ENCODE measurements at places on chromosomes 5 and 9. TPM values are rescaled to one million over a fixed set of nuclear protein-coding genes. Genes with fewer than 3 reads are reported as not detected.

GRCh38 chr9:82208741-82209450, 220.3 kb downstream of the SPATA31D1 start:
- no peak for DNase-seq
- no peak overlapping the region for H3K4me3 ChIP-seq
- no peaks in the 10 kb centered on the region for H3K36me3 ChIP-seq
- no peaks in the 10 kb centered on the region for H3K27me3 ChIP-seq

DNA sequence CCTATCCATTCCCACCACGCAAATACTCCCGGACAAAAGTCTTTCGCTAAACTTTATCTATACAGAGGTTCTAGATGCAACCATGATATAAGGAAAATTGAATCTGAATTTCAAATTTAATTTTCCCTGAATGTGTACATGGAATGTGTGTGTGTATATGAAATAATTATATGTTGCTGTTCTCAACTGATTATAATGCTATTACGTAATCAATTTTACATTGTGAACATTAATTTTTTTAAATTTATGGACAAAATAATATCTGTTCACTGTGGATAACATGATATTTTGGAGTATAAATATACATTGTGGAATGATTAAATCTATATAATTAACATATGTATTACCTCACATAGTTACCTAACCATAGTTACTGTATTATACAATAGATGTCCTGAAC, 1250.6 kb downstream of the EFNA5 start:
- H3K27ac ChIP-seq: no peak overlapping the region
- no peak overlapping the region for H3K4me3 ChIP-seq

GRCh38 chr5:139796061-139796806, 626 bp downstream of the PSD2 start:
- no peaks in the 10 kb centered on the region for H3K4me1 ChIP-seq
- no peak for DNase-seq
- H3K4me3 ChIP-seq: no peak overlapping the region

DNA sequence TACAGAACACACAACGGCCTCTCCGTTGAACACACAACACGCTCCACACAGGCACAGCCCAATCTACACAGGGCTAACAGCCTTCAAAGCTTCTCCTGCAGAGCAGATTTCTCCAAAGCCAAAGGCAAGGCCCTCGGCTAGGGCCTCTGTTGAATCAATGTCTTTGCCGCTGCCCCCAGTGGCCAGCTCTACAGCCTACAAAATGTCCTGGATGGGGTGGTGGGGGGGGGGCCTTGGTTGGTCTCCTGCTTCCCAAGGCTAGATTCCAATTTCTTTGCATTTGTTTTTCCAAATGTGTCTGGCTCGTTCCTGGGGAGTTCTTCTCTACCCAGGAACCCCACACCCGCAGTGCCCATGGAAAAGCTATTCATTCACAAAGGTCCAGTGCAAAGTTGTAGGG, 167.2 kb downstream of the PAX5 start:
- no peak for DNase-seq
- H3K4me3 ChIP-seq: no peak overlapping the region
- no peaks in the 10 kb centered on the region for H3K36me3 ChIP-seq
- no peak overlapping the region for H3K27ac ChIP-seq

DNA sequence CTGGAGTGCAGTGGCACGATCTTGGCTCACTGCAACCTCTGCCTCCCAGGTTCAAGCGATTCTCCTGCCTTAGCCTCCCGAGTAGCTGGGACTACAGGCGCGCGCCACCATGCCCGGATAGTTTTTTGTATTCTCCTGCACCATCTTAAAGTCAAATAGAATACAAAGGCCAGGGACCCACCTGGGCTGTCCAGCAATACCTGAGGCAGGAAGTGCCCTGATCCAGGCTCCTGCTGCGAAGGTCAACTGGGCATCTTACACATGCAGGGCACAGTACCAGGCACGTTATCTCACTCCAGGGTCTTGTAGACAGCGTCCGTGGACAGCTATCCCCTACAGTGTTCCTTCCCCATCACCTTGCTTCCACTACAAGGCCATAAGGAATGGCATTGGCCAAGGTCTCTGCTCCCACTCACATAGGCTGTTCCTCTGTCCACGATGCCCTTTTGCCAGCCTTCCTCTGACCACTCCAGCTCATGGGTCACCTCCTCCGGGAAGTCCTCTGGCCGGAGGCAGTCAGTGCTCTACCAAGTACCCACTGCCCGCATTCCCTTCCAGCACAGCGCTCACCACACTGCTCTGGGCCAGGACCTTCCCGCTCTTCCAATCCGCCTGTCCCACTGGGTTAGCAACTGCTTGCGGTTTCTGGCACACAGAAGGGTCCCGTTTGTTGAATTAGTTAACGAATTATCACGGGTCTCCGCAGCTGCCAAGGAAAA, 978 bp downstream of the P4HA2 start:
- peaks cover 14% of the 10 kb centered on the region for H3K4me1 ChIP-seq
- no peaks in the 10 kb centered on the region for H3K27me3 ChIP-seq

DNA sequence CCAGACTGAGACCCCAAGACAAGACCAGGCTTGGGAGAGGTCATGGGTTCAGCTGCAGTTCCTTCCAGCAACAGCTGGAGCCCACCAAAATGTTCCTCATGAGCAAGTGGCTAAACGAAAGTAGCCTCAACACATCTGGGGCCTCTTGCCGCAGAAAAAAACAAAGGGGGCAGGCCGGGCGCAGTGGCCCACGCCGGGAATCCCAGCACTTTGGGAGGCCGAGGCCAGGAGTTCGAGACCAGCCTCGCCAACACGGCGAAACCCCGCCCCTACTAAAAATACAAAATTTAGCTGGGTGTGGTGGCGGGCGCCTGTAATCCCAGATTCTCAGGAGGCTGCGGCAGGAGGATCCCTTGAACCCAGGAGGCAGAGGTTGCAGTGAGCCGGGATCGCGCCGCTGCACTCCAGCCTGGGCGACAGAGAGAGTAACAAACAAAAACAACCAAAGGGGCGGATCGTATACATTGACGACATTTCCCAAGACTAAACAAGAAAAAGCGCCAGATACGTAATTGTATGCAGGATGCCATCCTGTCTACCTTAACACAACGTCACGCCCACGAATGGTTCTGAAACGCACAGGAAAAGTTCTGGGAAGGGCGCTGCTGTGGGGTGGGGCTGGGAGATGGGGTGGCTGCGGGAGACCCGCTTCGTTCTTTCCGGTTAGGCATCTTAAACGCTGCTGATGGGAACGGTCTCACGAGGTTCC, 1.7 kb downstream of the INPP5E start:
- H3K27ac ChIP-seq: peak overlapping the region; percentile 61
- H3K36me3 ChIP-seq: no peaks in the 10 kb centered on the region
- peaks cover 23% of the 10 kb centered on the region for H3K4me1 ChIP-seq
- H3K4me3 ChIP-seq: peak overlapping the region; percentile 59
- no peaks in the 10 kb centered on the region for H3K27me3 ChIP-seq
- no peak for DNase-seq

GRCh38 chr5:114473541-114473940, 111.7 kb downstream of the KCNN2 start:
- DNase-seq: no peak
- no peaks in the 10 kb centered on the region for H3K4me1 ChIP-seq
- H3K4me3 ChIP-seq: no peak overlapping the region
- no peaks in the 10 kb centered on the region for H3K27me3 ChIP-seq
- no peaks in the 10 kb centered on the region for H3K36me3 ChIP-seq

- H3K27ac ChIP-seq: no peak overlapping the region
- no peaks in the 10 kb centered on the region for H3K36me3 ChIP-seq
- H3K27me3 ChIP-seq: no peaks in the 10 kb centered on the region
Measured at GRCh38 chr5:7789567-7789966, 61.4 kb downstream of the CFAP90 start.

DNA sequence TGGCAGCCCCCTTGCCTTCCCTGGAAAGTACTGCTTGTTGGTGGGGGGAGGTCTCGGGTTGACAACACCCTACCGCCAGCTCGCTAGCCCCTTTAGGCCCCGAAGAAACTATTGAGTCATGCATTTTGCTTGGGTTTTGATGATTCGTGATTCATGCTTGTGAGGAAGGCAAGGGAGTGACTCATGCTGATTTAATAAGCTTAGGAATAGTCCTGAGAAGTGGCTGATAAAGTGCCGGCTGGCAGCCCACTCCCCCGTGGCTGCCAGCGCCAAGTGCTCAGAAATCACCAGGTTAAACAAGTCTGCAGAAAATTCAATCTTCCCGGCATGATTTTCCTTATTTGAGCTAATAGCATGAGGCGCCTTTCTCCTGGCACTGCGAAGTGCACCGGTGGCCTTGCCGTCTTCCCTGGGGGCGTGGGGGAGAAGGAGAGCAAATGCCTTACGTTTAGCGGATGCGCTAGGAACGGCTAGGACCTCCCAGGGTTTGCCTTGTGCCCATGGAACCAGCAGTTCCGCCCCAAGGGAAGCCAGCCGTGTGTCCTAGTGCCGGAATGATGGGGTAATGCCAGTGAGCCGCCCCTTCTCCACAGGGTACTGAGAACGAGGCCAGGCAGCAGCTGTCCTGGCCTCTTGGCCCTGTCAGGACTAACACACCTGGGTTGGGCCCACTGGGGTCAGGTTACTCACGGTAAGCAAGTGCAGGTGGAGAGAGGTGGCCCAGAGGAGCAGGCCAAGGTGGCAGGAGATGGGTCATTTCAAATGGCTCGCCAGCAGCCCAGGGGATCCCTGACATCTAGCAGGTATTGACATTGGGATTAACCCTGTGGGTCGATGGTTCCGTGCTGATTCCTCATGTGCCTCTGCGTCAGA, 151.9 kb downstream of the MACROH2A1 start:
- DNase-seq: no peak
- no peaks in the 10 kb centered on the region for H3K4me1 ChIP-seq
- no peak overlapping the region for H3K27ac ChIP-seq
- H3K4me3 ChIP-seq: no peak overlapping the region
- H3K36me3 ChIP-seq: no peaks in the 10 kb centered on the region
- H3K27me3 ChIP-seq: no peaks in the 10 kb centered on the region

GRCh38 chr5:141319202-141319601, 1.4 kb downstream of the TAF7 start:
- H3K4me3 ChIP-seq: peak overlapping the region; percentile 96
- no peak overlapping the region for H3K27ac ChIP-seq
- no peak for DNase-seq
- H3K27me3 ChIP-seq: no peaks in the 10 kb centered on the region
- peaks cover 16% of the 10 kb centered on the region for H3K4me1 ChIP-seq

- no peak for DNase-seq
- no peak overlapping the region for H3K4me3 ChIP-seq
- no peaks in the 10 kb centered on the region for H3K36me3 ChIP-seq
Measured at GRCh38 chr5:88829054-88829453, 53.9 kb downstream of the MEF2C start.

DNA sequence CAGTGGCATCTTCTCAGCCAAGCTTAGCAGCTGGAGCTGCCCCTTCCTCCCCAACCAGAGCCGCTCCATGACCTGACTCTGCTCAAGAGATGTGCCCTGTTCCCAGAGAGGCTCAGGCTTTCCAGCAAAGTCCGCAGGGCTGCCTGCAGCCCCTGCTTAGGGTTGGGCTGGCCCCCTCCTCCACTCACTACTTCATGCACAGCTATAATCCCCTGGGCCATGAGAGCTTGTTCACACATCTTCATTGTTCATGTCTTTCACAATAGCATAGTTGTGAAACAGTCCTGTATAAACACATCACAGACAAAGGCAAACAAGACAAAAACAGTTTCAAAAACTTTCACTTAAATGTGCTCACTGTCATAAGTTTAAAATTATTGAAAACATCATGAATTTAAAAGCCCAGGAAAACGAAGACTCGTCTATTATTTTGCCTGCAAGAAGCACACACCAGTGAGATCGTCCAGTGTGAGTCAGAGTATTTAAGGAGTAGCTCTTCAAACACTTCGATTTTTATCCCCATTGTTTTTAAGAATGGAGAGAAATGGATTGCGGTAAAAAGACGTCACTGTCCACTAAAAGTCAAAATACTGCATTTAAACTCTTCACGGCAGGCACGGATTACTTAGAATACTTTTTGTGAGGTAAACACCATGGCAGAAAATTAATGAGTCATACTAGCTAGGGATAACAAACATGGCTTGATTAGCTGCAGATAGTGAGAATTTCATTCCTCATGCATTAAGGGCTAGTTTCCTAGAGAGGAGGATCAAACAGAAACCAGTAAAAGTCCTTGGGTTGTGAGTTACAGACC, 40.7 kb upstream of the S1PR3 start:
- no peaks in the 10 kb centered on the region for H3K4me1 ChIP-seq
- H3K36me3 ChIP-seq: no peaks in the 10 kb centered on the region
- no peaks in the 10 kb centered on the region for H3K27me3 ChIP-seq

- no peak overlapping the region for H3K27ac ChIP-seq
- DNase-seq: no peak
- no peak overlapping the region for H3K4me3 ChIP-seq
- H3K4me1 ChIP-seq: no peaks in the 10 kb centered on the region
- no peaks in the 10 kb centered on the region for H3K36me3 ChIP-seq
Measured at GRCh38 chr9:134597957-134598883, 43.4 kb upstream of the COL5A1 start.

GRCh38 chr5:50763846-50764245, 97.4 kb downstream of the PARP8 start:
- peaks cover 19% of the 10 kb centered on the region for H3K36me3 ChIP-seq
- H3K27ac ChIP-seq: no peak overlapping the region
- no peaks in the 10 kb centered on the region for H3K27me3 ChIP-seq
- no peaks in the 10 kb centered on the region for H3K4me1 ChIP-seq

DNA sequence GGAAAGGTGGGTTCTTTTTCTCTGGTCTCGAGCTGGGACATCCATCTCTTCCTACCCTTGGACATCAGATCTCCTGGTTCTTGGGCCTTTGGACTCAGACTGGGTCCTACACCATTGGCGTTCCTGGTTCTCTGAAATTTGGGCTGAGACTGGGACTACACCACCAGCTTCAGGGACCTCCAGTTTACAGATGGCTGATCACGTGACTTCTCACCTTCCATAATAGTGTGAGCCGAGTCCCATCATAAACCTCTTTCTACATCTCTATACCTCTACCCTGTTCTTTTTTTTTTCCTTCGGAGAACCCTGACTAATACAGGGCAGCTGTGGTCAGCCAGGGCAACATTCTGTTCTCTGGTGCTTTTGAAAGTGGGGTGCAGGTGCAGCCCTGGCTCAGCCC, 27.2 kb upstream of the RXRA start:
- H3K27me3 ChIP-seq: no peaks in the 10 kb centered on the region
- no peak for DNase-seq
- no peaks in the 10 kb centered on the region for H3K36me3 ChIP-seq

DNA sequence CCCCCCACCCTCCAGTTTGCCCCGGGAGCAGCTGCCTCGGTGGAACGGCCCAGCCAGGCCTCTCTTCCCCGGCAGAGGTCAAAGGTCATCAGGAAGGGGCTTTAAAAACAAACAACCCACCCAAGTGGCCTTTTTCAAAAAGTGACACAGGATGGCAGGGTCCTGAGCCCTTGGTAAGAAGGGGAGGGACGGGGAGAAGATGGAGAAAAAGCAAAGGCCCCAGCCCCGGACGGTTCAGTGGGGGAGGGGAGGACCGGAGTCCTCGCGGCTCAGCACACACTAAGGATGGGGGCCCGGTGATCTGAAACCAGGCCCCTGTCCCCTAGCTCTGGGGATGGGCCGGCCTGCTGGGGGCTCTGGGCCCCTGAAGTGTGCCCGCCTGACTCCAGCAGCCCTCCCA, 1.1 kb downstream of the PRRX2 start:
- no peak overlapping the region for H3K27ac ChIP-seq
- no peak overlapping the region for H3K4me3 ChIP-seq
- H3K27me3 ChIP-seq: no peaks in the 10 kb centered on the region
- no peak for DNase-seq
- no peaks in the 10 kb centered on the region for H3K36me3 ChIP-seq

Gene CSF1R
- 2.7 TPM for total RNA-seq

Gene SARDH
- 2.0 TPM for total RNA-seq

Gene PCDHAC2
- not detected for total RNA-seq

Gene KCNN2
- total RNA-seq: not detected

Gene SLC36A3
- not detected for total RNA-seq

Gene CCDC69
- total RNA-seq: 50.5 TPM

Gene CCL28
- total RNA-seq: 8.6 TPM

Gene ITK
- 150 TPM for total RNA-seq

Gene KIF27
- 3.2 TPM for total RNA-seq

Gene EQTN
- not detected for total RNA-seq

Gene HTR1A
- not detected for total RNA-seq

Data from CD8-positive, alpha-beta memory T cell (primary cell).